SK-N-SH (cell line): ENCODE measurements at places on chromosomes 6 and 20. TPM values are rescaled to one million over a fixed set of nuclear protein-coding genes. Genes with fewer than 3 reads are reported as not detected.

- no peak for DNase-seq
Observed at GRCh38 chr6:134010400-134010799, 42.0 kb downstream of the SLC2A12 start.

DNA sequence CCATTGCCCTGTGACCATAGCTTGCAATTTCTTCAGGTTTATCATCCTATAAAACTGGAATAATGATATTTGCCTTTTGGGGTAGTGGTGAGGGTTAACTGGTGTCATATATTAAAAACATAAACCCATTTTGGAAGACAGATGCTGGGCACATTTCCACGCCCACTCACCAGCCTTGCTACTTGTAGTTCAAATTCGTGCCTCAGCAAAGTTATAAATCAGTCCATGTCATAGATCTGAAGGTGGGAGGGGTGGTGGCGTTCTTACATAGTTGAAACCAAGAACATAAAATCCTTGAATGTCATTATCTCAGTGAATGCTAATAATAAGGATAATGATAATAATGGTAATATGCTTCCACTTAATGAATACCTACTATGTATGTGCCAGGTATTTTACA, 9.4 kb upstream of the ELMO2 start:
- DNase-seq = no peak

- no peak for DNase-seq
Observed at GRCh38 chr6:15259766-15260098, 13.9 kb downstream of the JARID2 start.

- no peak for DNase-seq
Observed at GRCh38 chr6:116575227-116575626, 3.9 kb downstream of the RWDD1 start.

- no peak for DNase-seq
Observed at GRCh38 chr6:112931832-112932231, 584.7 kb downstream of the RFPL4B start.

GRCh38 chr6:23213193-23213592, 643.8 kb downstream of the HDGFL1 start:
- DNase-seq = no peak

DNA sequence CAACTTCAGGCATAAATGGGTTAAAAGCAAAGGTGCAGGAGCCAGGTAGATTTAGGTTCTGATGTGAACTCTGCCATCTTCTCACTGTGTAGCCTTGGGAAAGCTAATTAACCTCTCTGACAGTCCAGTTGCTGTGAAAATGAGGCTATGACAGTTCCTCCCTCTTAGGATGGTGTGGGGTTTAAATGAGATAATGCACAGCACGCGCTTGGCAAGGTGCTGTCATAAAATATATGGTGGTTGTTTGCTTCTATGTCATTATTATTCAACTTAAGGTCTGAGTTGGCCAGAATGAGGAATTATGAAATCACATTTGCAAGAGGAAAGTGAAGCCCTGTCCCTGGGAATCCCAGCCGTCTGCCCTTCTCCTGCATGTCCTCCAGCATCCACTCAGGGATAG, 15.5 kb upstream of the BCAS1 start:
- DNase-seq = no peak

DNA sequence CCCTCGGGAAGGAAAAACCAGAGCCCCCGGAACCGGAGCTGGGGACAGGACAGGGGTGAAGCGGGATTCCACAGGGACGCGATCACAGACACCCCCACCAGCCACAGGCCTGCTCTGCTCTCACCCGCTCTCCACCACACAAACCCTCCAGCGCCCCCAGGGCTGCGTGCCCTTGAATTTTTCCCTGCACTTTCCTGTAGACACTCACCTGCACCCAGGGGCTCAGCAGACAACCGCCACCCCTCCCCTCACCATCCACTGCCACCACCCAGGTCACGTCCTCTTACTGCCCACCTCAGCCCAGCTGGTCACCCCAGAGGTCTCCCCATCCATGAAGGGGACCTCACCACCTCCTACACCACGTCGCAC, 631 bp downstream of the ULBP2 start:
- no peak for DNase-seq

- no peak for DNase-seq
Observed at GRCh38 chr20:49446808-49447207, 35.7 kb downstream of the KCNB1 start.

- no peak for DNase-seq
Observed at GRCh38 chr6:128806261-128806660, 76.7 kb upstream of the LAMA2 start.

GRCh38 chr20:13934992-13935894, 55.2 kb downstream of the SEL1L2 start:
- no peak for DNase-seq

- no peak for DNase-seq
Observed at GRCh38 chr20:12327205-12327604, 409.5 kb downstream of the BTBD3 start.

- no peak for DNase-seq
Observed at GRCh38 chr20:61487346-61487996, 235.4 kb downstream of the CDH4 start.

DNA sequence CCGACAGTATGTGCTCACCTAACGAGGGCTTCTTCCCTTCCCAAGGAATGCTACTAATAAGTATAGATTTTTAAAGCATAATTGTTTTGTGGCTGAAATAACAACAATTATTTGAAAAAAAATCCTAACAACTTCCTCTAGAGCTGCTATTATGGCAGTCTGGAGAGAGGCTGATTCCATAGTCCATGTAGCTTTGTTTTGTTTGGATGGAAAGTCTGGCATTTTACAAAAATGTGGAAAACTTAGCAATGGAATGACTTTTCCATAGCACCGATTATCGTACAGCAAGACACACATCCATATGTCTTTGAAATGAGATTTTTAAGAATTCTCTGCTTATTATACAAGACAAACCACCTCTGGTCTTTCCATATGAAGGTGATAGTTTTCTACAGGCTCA, 252.4 kb upstream of the TAB2 start:
- no peak for DNase-seq

DNA sequence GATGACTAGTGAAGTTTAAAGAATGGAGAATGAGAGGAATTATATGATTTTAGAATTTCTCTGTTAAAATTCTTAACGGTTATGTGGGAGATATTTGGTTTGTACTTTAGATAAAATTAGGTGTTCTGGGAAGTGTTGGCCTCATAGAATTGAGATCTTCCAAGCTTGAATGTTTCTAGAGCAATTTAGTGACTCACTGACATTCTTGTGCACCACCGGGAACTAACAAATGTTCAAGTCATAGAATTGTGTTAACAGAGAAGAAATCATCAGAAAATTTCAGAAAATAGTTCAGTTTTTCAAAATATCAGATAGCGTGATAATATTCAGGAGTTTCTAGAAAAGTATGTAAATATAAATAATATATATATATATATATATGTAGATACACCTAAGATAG, 67.9 kb upstream of the BMP5 start:
- DNase-seq = no peak

DNA sequence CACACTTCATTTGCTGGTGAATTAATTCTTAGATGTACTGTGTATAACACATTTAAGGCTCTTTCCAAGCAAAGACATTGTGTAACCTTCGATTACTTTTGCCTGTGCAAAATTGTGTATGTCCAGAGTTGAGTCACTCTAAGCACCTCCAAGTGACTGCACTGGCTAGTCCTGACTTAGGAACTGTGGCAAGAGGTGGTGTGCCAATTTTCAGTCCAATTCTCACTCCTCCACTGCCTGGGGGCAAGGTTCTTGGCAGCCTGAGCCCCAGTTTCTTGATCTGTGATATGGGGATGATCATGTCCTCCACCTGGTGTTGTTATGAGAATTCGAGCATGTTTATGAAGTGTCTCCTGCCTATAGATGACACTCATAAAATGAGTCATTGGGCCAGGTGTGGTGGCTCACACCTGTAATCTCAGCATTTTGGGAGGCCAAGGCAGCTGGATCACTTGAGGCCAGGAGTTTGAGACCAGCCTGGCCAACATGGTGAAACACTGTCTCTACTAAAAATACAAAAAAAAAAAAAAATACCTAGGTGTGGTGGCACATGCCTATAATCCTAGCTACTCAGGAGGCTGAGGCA, 105.3 kb upstream of the CDYL start:
- DNase-seq = no peak

DNA sequence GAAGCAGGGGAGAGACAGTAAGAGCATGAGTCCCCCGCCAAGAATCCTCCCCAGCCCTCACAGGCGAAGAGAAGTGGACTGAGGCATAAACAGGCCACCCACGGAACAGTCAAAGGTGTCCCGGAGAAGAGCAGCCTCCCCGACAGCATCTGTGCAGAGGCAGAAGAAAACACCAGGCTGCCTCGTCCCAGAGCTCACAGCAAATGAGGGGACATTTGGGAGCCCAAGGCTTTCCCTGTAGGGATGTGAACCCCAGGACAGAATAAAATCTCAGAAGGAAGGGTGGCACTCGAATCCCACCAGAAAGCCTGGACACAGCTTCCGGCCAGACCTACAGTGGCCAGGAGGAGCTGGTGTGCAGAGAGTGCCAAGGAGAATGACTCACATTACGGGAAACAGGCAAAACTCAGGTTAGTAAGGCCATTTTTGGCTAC, 90.4 kb downstream of the DLL1 start:
- DNase-seq = no peak

DNA sequence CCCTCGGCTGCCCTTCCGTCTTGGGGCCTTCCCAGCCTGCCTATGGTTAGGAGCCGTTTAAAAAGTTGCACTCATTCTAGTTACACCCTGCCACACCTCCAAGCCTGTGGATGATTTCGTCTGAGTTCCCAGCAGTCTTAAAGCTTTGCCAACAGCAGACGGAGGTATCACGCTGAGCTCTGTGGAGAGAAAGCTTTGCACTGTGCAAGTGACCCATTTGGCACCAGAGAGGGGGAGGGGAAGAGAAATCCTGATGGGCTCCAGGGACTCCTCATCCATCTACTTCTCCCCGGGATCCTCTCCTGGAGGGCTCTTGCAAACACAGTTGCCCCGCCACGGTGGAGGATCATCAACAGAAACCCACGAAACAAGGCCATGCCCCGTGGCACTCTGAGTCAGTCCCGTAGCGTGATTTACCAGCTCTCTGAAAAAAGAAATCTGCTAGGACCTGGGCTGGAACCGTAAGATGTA, 98.8 kb upstream of the CITED2 start:
- DNase-seq = no peak

- DNase-seq = no peak
Observed at GRCh38 chr6:45327956-45328522, at the start of gene RUNX2. TSS of gene RUNX2 (plus strand) at chr6:45328330. CDS start at chr6:45328727, 397 bp downstream.

GRCh38 chr6:38877721-38878120, 162.6 kb downstream of the DNAH8 start:
- no peak for DNase-seq

DNA sequence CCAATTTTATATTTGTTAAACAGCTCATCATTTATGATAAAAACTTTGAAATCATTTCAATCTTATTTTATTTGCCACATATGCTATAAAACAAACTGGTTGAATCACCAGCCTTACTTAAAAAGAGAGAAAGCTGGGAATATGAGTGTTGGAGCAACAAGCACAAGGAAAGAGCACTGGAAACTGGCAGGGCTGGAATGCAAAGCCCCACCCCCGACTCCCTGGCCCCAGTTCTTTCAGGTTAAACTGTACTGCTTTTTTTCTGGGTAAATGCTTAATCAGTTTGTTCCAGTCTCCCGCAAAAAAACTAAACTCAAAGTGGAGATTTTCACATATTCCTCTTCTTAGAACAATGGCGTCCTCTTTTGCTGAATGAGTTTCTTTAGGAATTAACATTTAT, 433.8 kb upstream of the NOX3 start:
- DNase-seq = no peak

DNA sequence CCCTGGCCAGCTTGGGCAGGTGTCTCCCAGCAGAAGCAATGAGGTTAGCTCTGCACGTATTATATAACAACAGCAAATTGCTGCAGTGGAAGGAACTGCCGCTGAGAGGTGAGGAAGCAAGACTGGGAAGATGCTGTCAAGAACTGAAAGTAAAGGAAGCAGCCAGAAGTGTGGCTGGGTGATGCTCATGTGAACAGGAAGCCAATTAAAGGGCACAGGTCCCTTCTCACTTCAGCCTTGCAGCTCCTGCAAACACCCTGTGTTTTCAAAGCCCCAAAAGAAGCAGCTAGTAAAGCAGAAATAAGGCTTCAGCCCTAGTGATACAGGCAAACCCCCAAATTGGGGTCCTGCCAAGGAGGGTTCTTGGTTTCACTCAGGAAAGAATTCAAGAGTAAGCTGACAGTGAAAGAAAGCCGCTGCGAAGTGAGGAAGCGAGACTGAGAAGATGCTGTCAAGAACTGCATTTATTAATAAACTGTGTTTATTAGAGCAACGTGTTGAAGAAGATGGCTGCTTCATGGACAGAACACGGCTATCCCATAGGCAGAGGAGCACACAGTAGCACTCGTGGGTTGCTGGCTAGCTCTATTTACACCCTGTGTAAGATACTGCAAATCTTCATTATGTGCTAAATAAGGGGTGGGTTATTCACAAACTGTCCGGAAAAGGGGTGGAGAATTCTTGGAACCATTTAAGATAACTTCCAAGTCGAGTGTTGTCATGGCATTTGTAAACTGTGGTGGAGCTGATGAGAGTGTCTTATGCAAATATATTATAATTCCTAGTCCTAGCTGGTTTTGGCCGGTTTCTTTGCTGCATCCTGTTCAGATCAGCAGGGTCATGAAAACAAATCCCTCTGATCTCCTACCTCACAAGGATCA, 152.2 kb downstream of the LINC00237 start:
- DNase-seq = no peak

DNA sequence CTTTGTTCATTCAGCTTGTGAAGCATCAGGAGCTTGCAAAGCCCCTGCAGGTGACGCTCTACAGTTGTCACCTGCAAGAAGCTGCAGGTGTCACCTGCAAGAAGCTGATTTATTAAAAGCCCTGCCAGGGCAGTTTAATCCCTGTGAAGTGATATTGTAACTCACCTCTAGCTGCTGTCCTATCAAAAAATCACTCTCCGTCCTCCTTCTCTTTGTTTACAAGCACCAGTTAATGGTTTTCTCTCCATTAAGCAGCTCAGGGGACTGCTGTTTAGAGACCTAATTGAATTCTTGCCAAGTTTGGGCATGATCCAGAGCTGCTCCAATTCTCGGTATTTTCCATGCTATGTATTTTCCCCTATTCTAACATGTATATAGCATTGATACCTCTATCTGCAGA, 345.9 kb downstream of the ARHGAP18 start:
- no peak for DNase-seq

The ASIP gene
- 0.15 TPM in 1 of 2 replicates, not detected in the other for polyA plus RNA-seq

The SLC35D3 gene
- 0.05 and 0.16 TPM in 2 replicates for polyA plus RNA-seq

The PRL gene
- polyA plus RNA-seq = not detected in 2 replicates

The PRSS35 gene
- polyA plus RNA-seq = 0.36 and 0.47 TPM in 2 replicates

The FKBP1C gene
- polyA plus RNA-seq = 1.2 and 1.7 TPM in 2 replicates

The TRIM26 gene
- 23.5 and 26.1 TPM in 2 replicates for polyA plus RNA-seq

The PLCG1 gene
- polyA plus RNA-seq = 81.4 and 81.9 TPM in 2 replicates

The FAM83C gene
- not detected in 2 replicates for polyA plus RNA-seq

The CD93 gene
- 0.02 and 0.03 TPM in 2 replicates for polyA plus RNA-seq

The ZHX3 gene
- 6.0 and 6.9 TPM in 2 replicates for polyA plus RNA-seq

The OPRL1 gene
- polyA plus RNA-seq = 1.7 and 1.8 TPM in 2 replicates

The ECT2L gene
- polyA plus RNA-seq = 0.02 TPM in 1 of 2 replicates, not detected in the other

The NRN1 gene
- 8.5 and 8.9 TPM in 2 replicates for polyA plus RNA-seq
